H9 (cell line): ENCODE measurements at places on chromosomes 2 and 18.

DNA sequence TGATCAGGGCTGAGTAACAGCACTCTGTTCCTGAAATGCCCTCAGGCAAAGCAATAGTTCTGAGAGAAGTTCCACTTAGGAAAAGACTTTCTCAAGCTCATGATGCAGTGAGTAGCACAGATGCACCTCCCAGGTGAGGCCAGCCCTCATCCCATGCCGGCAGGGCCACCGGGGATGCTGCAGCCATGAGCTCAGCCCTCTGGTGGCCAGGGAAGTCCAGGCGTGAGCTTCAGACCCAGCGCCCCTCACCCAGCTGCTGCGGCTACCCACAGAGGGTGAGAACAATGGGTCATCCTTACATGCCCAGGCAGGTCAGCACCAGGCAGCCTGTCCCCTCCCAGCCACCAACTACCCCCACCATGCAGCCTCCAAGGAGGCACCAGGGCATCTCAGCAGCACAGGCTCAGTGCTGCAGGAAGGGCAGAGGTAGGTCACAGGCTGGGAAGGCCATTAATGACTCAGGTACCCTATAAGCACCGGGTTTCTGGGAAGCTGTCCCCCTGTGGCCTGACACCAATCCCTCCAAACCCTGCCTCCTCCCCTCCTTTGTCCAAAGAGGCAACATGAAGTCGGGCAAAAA is 50.6 kb downstream of the TTC32 start:
- DNase-seq = peak; percentile 77

DNA sequence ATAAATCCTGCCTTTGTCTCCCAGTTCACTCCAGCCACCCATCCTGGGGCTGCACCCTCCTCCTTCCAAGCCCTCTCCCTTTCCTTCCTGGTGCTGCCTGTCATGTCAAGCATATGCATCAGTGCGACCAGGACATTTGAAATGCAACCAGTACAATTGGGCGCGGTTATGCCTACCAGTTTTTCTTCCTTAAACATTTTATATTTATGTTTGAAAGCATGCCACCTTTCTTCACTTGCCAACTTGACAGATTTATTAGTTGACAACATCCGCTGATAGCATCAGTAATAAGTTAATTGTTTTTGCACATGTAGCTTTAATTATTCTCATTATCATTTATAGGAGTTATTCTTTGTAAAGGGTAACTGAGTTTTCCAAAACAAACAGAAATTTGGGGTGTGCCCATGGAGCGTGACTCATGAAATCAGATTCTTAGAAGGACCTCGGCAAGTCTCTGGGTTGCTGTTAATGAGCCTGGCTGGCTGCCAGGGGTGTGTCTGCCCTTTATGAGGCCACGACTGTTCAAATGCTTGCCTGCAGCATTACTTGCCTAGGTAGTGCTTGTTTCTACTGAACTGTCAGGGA is 32.8 kb upstream of the IL1B start:
- DNase-seq = no peak

GRCh38 chr2:239269916-239270315 is 130.9 kb downstream of the HDAC4 start:
- DNase-seq = no peak

DNA sequence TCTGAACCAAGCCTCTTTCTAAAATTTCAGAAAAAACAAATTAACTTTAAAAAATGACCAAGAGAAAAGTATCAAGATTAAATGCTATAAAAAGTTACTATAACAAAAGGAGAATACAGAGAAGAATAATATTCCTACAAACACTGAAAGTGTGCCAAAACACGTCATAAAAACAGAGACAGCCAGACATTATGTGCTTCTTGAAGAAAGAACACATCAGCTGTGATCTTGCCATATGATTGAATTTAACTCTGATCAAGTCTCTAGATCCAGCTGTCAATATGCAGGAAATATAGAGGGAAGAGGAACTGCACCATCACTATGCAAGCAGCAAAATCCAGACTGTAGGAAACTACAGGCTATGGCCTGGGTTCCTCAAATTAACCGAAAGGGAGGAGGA is 33.7 kb upstream of the COL5A2 start:
- DNase-seq = no peak

GRCh38 chr18:77366720-77367641 is 117.3 kb downstream of the GALR1 start:
- no peak for DNase-seq

GRCh38 chr2:121211689-121212151 is 73.3 kb downstream of the TFCP2L1 start:
- no peak for DNase-seq

- DNase-seq = no peak
These were observed 90.2 kb upstream of the EPB41L5 start for GRCh38 chr2:119922699-119923098.

GRCh38 chr2:100178864-100179263 is 36.5 kb upstream of the AFF3 start:
- no peak for DNase-seq

GRCh38 chr2:160197587-160197986 is 2.5 kb downstream of the ITGB6 start:
- DNase-seq = no peak

DNA sequence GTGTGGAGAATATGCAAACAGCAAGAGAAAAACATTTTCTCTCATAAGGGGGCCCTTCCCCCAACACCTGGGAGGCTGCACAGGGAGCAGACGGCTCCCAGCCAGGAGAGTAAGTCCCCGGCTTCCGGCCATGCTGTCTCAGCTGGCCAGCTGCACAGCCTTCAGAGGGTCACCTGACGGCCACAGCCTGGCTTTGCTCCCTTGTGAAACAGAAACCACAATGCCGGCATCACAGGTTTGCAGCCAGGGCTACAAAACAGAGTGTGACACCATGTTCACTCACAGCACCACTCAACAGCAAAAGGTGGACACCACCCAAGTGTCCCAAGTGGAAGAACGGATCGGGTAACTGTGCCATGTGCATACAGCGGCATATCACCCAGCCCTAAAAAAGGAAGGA is 86.9 kb upstream of the GPC1 start:
- DNase-seq = no peak

DNA sequence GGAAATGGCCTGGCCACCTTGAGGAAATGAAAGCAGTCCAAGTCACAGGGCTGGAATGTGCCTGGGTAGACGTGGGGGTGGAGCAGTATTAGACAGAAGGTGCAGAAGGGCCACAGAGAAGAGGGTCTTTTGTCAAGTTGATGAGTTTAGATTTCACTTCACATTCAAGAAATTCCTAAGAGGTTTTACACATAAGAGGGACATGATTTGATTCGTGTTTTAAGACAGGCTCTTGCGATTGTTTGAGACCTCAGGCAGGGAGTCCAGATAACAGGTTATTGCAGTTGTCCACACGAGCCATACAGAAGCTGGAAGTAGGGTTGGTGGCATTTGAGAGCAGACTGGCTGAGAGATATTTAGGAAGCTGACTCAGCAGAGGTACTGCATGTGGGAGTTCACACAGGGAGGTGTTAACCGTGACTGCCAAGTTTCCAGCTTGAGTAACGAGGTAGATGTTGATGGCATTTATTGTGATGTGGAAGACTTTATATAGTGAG is 64.6 kb downstream of the NEB start:
- no peak for DNase-seq
